ENCODE measurements at places on chromosomes 11 and 22. TPM values are rescaled to one million over a fixed set of nuclear protein-coding genes. Genes with fewer than 3 reads are reported as not detected.

The CFAP300 gene
- total RNA-seq, result 1.2 TPM

The SCGB1C1 gene
- total RNA-seq, result not detected

GRCh38 chr11:114738954-114739353 lies 60.6 kb downstream of the NXPE2 start:
- H3K36me3 ChIP-seq, result no peaks in the 10 kb centered on the region
- H3K27me3 ChIP-seq, result no peaks in the 10 kb centered on the region
- DNase-seq, result peak; percentile 45
- H3K4me1 ChIP-seq, result no peaks in the 10 kb centered on the region
- H3K4me3 ChIP-seq, result no peak overlapping the region

GRCh38 chr11:65077451-65077850 lies 6.4 kb downstream of the CDCA5 start:
- no peak overlapping the region for H3K27ac ChIP-seq
- peaks cover 67% of the 10 kb centered on the region for H3K36me3 ChIP-seq
- no peak for DNase-seq
- H3K4me1 ChIP-seq, result no peaks in the 10 kb centered on the region
- H3K27me3 ChIP-seq, result no peaks in the 10 kb centered on the region

DNA sequence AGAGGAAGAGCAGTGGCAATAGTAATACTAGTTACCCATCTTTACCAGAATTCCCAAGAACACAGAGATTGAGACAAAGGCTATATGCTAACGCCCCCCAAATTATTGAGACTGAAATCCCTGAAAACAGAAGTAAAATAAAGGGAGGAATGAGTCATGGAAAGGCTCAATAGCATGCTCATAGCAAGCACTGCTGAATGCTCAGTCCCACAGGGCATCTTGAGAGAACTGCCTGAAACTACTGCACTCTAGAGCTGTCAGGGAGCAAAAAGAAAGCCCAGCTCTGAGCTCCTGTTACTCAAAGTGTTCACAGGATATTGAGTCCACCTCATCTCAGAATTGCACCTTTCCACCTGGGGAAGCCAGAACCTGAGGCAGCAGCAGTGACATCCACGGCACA lies 44.1 kb upstream of the FIBIN start:
- no peaks in the 10 kb centered on the region for H3K36me3 ChIP-seq
- no peak overlapping the region for H3K27ac ChIP-seq
- no peaks in the 10 kb centered on the region for H3K27me3 ChIP-seq
- DNase-seq, result no peak
- no peak overlapping the region for H3K4me3 ChIP-seq

The APBB1 gene
- 37.0 TPM for total RNA-seq

GRCh38 chr11:57974848-57975601 lies 48.7 kb upstream of the OR9Q1 start:
- no peak overlapping the region for H3K27ac ChIP-seq
- H3K4me3 ChIP-seq, result no peak overlapping the region
- DNase-seq, result no peak
- peaks cover 4% of the 10 kb centered on the region for H3K4me1 ChIP-seq
- H3K27me3 ChIP-seq, result no peaks in the 10 kb centered on the region
- H3K36me3 ChIP-seq, result no peaks in the 10 kb centered on the region

GRCh38 chr11:123562158-123562557 lies 92.3 kb downstream of the SCN3B start:
- H3K27me3 ChIP-seq, result no peaks in the 10 kb centered on the region
- H3K4me3 ChIP-seq, result no peak overlapping the region
- H3K27ac ChIP-seq, result no peak overlapping the region
- no peaks in the 10 kb centered on the region for H3K36me3 ChIP-seq

DNA sequence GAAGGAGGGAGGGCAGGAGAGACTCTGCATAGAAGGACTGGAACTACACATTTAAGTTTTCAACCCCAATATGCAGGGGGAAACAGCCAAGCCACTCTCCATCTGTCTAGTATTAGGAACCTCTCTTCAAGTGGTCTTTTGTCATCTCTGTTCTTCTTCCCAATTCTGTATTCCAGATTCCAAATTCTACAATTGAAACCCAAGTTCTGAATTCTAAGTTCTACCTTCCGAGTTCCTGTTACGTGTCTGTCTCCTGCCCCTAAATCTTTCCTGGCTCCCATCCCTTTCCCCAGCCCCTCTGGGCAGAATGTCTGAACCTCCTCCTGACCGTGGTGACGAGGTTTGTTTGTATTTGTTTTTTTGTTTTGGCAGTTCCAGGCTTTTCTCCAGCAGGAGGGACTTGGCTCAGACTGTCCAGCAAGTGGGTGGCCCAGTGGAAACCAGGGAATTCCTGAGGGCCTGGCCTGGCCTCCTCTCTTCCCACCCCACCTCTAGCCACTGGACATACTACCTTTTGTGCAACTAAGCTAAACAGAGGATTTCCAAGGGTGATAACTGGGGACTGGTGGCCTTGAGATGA lies 1.6 kb upstream of the THOC5 start:
- no peaks in the 10 kb centered on the region for H3K4me1 ChIP-seq
- DNase-seq, result no peak
- 0 out of 3 replicates have a peak overlapping the region, but pooled peaks have one; percentile 25 for H3K4me3 ChIP-seq
- no peaks in the 10 kb centered on the region for H3K27me3 ChIP-seq
- no peak overlapping the region for H3K27ac ChIP-seq
- H3K36me3 ChIP-seq, result peaks cover 76% of the 10 kb centered on the region

GRCh38 chr11:111331711-111332479 lies 33.5 kb downstream of the POU2AF3 start:
- H3K27ac ChIP-seq, result no peak overlapping the region
- H3K27me3 ChIP-seq, result no peaks in the 10 kb centered on the region
- peaks cover 6% of the 10 kb centered on the region for H3K4me1 ChIP-seq
- no peak overlapping the region for H3K4me3 ChIP-seq
- H3K36me3 ChIP-seq, result no peaks in the 10 kb centered on the region

- DNase-seq, result no peak
- no peak overlapping the region for H3K27ac ChIP-seq
- no peak overlapping the region for H3K4me3 ChIP-seq
- H3K36me3 ChIP-seq, result no peaks in the 10 kb centered on the region
- H3K4me1 ChIP-seq, result no peaks in the 10 kb centered on the region
Observed at GRCh38 chr11:18696638-18697225, 1.8 kb upstream of the TMEM86A start.

DNA sequence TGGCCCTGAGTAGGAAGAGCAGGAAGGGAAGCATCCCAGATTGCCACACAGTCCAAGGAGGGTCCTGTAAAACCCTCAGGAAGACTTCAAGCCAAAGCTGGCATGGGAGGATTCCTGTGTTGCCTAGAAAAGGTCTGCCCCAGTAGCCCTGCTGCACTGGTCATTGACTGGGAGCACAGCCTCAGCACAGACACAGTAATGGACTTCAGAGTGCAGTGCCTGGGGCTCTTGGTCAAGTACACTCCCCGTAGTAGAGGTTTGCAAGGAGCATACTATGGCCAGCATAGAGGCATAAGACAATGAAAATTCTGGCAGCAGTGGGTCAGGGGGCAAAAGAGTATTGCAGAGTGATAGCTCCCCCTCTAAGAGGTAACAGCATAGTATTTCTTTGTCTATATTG lies 36.2 kb upstream of the FJX1 start:
- DNase-seq, result no peak
- no peaks in the 10 kb centered on the region for H3K27me3 ChIP-seq
- no peak overlapping the region for H3K4me3 ChIP-seq
- H3K36me3 ChIP-seq, result no peaks in the 10 kb centered on the region

DNA sequence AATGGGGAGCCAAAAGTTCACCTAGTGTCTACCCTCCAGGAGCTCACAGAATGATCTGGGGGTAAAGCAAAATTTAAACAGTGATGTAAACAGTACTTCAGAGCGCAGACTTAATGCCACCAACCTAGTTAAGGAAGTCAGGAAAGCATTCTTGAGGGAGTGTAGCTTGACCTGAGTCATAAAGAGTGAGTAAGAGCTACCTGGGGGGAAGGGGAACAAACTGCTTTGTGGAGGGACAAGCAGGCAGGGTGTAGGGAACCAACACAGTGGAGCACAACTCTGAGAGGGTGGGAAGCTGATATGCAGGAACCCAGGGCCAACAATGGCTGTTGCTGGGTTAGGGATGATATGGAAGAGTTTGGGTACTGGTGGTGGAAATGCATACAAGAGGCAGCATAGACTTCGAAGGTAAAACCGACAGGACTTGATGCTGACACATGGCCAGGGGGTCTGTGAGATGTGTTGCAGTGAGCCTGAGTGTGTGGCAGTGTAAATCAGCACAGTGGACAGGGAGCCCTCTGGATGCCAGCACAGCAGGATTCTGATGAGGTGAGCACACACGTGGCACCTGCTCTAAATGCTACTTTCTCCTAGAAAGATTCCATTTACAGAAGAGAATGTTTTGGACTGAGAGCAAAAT lies 58.3 kb upstream of the CYP2D6 start:
- no peak overlapping the region for H3K4me3 ChIP-seq
- no peaks in the 10 kb centered on the region for H3K36me3 ChIP-seq
- DNase-seq, result no peak
- H3K27ac ChIP-seq, result no peak overlapping the region
- H3K27me3 ChIP-seq, result no peaks in the 10 kb centered on the region

DNA sequence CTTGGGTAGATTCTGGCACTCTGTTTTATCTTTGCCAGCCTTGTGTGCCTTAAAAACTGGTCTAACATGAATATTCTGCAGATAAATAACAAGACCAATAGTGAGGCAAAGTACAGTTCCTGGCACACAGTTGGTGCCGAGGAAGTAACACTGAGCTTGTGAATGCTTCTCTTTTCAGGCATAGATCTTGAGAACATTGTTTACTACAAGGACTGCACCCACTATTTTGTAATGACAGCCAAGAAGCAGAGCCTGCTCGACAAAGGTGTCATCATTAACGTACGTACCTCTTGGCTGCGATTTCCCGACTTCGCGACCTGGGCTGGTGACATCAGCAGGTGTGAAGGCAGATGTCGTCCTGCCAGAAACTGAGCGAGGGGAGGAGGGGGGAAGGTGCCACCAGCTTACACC lies 105.7 kb downstream of the MICAL2 start:
- H3K27ac ChIP-seq, result no peak overlapping the region
- H3K4me3 ChIP-seq, result no peak overlapping the region
- no peaks in the 10 kb centered on the region for H3K4me1 ChIP-seq

The DUSP18 gene
- 1.9 TPM for total RNA-seq

The DDIAS gene
- total RNA-seq, result 18.6 TPM

- H3K27ac ChIP-seq, result no peak overlapping the region
- H3K4me3 ChIP-seq, result no peak overlapping the region
- peaks cover 4% of the 10 kb centered on the region for H3K36me3 ChIP-seq
- H3K4me1 ChIP-seq, result no peaks in the 10 kb centered on the region
Observed at GRCh38 chr11:68051191-68052136, 12.6 kb downstream of the TCIRG1 start.

- no peak overlapping the region for H3K27ac ChIP-seq
- H3K4me3 ChIP-seq, result no peak overlapping the region
- no peak for DNase-seq
Observed at GRCh38 chr11:78786746-78787145, 212.1 kb upstream of the NARS2 start.

- H3K4me1 ChIP-seq, result no peaks in the 10 kb centered on the region
- H3K36me3 ChIP-seq, result no peaks in the 10 kb centered on the region
- no peaks in the 10 kb centered on the region for H3K27me3 ChIP-seq
- no peak overlapping the region for H3K4me3 ChIP-seq
- DNase-seq, result no peak
- H3K27ac ChIP-seq, result no peak overlapping the region
Observed at GRCh38 chr11:23103416-23103815, 243.1 kb upstream of the CCDC179 start.

GRCh38 chr11:67405196-67405567 lies 1.3 kb downstream of the TBC1D10C start:
- 0 out of 2 replicates have a peak, but pooled peaks cover 2% of the 10 kb centered on the region for H3K4me1 ChIP-seq
- H3K27me3 ChIP-seq, result no peaks in the 10 kb centered on the region
- no peaks in the 10 kb centered on the region for H3K36me3 ChIP-seq
- DNase-seq, result no peak
- H3K27ac ChIP-seq, result no peak overlapping the region
- no peak overlapping the region for H3K4me3 ChIP-seq

The CARD16 gene
- not detected for total RNA-seq

DNA sequence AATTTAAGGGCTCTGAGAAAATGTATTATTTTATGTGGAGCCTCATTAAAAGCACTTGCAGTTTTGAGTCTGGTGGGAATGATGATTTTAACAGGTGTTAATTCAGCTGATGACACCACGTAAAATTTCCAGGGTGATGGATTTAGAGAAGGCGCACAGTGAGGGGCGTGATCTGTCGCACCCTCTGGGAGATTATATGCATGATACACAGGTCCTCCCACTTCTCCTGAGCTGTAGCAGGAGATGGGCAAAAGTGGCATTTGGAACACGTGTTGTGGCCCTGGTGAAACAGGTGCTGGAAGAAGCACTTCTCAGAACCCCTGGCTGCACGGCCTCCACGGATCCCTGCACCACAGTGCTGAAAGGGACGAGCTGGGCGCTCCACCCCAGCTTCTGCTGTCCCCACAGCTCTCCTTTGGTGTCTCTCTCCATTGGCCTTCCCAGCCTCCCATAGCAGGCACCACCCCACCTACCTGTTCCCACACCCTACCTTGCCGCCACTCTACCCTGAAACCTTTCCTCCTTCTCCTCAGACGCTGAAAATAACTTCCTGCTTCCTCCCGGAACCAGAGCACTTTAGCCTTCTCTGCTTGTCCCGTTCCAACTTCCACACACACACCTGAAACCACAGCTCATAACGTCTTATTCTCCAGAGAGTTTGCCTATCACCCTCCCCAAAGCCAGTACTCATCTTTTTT lies 6.9 kb upstream of the SORL1 start:
- H3K36me3 ChIP-seq, result no peaks in the 10 kb centered on the region
- peaks cover 2% of the 10 kb centered on the region for H3K4me1 ChIP-seq
- H3K27ac ChIP-seq, result no peak overlapping the region
- DNase-seq, result no peak
- no peaks in the 10 kb centered on the region for H3K27me3 ChIP-seq

GRCh38 chr11:20097319-20098221 lies 62.7 kb downstream of the DBX1 start:
- H3K27ac ChIP-seq, result no peak overlapping the region
- H3K36me3 ChIP-seq, result peaks cover 44% of the 10 kb centered on the region
- no peak for DNase-seq
- no peaks in the 10 kb centered on the region for H3K27me3 ChIP-seq

The TRIM48 gene
- not detected for total RNA-seq

The ANKRD42 gene
- total RNA-seq, result 4.9 TPM

DNA sequence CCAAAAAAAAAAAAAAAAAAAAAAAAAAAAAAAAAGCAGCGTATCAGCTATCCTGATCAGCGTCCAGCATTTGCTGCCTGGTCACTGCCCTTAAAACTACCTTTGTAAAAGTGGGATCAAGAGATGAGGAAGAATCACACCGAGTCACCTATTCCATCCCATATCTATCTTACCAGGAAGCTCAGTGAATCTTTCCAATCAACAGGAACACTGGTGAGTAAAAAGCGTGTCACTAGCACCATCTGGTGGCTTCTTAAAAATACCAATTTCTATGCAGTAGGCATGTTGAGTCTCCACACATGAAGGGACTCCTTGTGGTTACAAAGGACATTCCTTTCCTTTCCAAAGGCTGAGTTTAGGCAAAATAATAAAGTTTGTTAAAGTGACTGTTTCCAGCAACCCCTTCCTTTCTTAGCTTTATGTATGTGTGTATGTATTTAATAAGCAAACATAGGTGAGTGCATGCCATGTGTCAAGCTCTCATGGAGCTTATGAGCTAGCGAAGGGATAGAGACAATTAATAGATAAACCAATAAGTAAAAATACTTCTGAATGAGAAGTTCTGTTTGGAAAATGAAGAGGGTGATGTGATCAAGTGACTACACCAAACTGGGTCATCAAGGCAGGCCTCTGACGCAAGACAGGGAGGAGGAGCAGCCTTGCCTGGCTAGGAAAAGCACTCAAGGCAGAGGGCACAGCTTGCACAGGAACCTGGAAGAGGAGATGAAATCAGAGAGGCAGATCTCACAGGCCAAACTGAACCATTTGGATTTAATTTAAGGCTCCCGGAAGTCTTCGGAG lies 13.9 kb upstream of the TP53AIP1 start:
- H3K27me3 ChIP-seq, result peaks cover 2% of the 10 kb centered on the region
- no peak overlapping the region for H3K27ac ChIP-seq
- no peak overlapping the region for H3K4me3 ChIP-seq

The EWSR1 gene
- 462 TPM for total RNA-seq
